ENCODE measurements at places on chromosomes 7 and 10. TPM values are rescaled to one million over a fixed set of nuclear protein-coding genes. Genes with fewer than 3 reads are reported as not detected.

GRCh38 chr7:7119729-7120128, 62.6 kb upstream of the C1GALT1 start:
- no peak for DNase-seq

FAM237B gene
- total RNA-seq = not detected

DNA sequence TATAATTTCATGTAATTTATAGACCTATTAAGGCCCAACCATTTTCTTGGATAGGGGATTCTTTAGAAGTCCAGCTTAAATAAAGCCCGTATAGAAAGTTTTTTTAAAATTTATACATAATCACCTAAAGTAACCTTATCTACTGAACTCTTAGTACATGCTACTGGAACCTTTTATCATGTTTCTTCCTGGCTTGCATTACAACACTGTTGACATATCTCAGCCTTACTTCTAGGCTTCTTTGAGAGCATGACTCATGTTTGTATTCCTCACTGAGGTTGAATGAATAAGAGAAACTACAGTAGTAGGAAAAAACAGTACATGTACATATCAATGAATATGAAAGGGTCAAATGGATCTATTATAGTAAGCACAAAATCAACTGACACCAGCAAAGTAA, 8.2 kb upstream of the MAGI2 start:
- no peak for DNase-seq

DNA sequence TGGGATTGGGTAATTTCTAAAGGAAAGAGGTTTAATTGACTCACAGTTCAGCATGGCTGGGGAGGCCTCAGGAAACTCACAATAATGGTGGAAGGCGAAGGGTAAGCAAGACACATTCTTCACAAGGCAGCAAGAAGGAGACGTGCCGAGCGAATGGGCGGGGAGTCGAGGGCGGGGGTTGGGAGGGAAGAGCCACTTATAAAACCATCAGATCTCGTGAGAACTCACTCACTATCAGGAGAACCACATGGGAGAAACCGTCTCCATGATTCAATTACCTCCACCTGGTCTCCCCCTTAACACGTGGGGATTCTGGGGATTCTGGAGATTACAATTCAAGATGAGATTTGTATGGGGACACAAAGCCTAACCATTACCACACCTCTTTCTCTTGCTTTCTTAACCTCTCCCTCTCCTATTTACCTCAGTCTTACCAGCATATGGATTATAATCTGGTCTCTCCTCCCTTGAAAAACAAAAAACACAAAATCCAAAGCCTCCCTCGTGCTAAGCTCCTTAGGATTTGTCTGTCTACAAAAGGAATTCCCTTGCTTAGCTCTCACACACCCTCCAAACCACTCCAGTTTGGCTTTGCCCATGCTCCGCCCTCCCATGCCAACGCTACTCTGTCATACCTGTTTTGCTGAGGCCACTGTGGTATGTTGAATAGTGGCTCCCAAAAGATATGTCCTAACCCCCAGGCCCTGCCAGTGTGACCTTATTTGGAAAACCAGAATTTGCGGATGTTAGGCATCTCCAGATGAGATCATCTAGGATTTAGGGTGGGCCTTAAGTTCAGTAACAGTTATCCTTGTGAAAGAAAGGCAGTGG, 19.6 kb upstream of the EFCAB10 start:
- DNase-seq = no peak
